Pancreas (tissue), 10 donors: ENCODE measurements at places on chromosomes 2 and 18.

DNA sequence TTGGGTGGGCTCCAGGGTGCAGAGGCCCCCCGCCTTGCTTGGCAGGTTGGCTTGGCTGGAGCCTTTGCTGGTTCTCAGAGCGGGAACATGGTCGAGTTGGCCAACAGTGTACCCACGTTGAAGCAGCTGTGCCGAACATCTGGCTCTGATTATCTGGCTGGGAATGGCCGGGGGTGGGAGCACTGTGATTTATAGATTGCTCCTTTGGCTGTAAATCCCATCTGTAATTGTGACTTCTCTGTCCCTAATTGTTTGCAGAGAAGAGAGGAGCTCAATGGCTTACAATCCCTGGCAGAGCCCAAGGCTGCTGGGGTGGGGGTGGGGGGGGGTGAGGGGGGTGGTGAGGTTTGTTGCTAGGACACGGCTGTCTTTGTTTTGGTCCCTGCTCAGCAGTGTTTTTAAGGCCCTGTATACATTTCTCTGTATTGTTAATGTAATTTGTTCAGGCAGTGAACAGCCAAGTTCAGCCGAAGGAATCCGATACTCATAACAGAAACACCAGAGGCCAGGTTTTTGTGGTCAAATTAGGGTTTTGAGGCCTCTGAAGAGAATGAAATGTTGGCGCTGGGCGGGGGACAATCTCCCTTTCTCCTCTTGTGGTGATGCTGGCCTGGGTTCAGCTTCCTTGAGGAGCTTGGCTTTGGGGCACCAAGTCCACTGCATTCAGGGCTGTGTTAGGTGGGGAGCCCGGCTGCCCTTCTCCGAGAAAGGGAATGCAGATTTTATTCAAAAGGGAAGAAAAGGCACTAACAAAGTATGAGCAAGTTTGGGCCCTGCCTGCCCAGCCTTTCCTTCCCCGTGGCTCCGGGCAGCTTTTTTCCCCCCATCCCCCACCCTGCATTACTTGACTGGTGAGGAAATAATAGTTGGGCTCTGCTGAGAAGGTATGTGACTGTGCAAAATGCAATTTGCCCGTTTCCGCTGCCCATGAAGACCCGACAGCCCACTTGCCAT, 82.5 kb downstream of the TCF7L1 start:
- DNase-seq: no peak

DNA sequence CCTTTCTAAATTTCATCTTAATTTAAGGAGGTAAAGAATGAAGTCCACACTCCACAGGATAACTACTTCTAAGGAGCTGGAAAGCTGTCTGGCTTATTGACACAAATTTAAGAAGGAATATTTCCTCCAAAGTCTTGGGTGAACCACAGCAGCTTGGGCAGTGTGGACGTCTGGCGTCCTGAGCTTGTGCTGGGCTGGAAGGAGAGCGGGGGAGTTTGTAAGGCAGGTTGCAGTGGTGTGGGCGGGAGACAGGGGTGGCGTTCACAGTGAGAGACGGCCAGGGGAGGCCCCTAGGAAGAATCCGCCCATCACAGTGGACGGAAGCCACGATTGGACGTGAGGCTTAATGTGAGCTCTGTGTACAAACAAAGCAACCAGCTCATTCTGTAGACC, 25.7 kb downstream of the ADI1 start:
- no peak for DNase-seq

- DNase-seq: no peak
These were observed 653 bp downstream of the MRPS9 start for GRCh38 chr2:105038383-105039061.

GRCh38 chr2:43559391-43560230, 36.2 kb downstream of the THADA start:
- no peak for DNase-seq

- no peak for DNase-seq
These were observed 91.1 kb upstream of the FZD7 start for GRCh38 chr2:201942531-201942930.

GRCh38 chr18:64380117-64380516, 231.2 kb upstream of the LINC00305 start:
- no peak for DNase-seq
